T47D (cell line): ENCODE measurements at places on chromosomes 13 and 19.

GRCh38 chr13:99665711-99666110 lies 164.4 kb downstream of the TM9SF2 start:
- DNase-seq, result no peak

- no peak for DNase-seq
These were observed 119.6 kb downstream of the PRR20E start for GRCh38 chr13:57286511-57287098.

DNA sequence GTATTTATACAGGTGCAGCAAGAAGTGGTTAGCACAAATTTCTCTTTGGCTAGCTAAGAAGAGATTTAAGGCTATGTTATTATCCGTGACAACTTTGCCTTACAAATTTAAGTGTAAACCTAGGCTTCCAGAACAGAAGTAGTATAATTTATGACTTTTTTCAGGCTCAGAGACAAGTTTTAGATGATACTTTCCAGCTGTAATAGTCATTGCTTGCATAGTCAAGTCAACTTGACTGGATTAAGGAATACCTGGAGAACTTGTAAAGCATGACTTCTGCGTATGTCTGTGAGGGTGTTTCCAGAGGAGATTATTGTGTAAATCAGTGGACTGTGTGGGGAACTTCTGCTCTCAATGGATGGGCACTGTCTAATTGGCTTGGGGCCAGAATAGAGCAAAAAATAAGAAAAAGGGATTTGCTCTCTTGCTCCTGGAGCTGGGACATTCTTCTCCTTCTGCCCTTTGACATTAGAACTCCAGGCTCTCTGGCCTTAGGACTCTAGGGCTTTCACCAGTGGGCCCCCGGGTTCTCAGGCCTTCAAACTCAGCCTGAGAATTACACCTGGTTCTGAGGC lies 33.0 kb downstream of the CYSLTR2 start:
- no peak for DNase-seq

DNA sequence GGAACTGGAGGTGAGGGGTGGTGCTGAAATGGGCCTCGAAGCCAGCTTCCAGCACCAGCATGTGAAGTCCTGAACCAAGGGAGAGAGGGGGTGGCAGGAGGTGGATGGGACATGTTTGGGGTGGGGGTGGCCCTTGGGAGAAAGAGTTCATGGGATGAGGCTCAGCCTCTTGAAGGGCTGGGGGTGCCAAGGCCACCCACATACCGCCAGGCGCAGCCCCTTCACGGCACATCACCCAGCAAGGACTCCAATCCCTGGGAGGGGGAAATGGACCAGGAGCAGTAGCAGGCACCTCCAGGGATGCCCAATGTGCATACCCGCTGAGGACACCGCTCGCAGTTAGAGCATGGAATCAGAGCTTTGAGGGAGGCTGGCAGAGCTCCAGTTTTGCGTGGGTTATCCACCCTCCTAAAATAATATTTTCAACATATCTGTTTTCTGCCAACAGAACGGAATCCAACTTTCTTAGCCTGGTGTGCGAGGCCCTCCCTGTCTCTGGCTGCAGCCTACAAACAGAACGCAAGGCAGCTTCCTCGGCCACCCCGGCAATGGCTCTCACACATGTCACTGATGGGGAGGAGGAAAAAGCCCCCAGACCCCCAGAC lies 140.5 kb upstream of the VSTM2B start:
- DNase-seq, result no peak

- DNase-seq, result no peak
These were observed 635.7 kb downstream of the UQCRFS1 start for GRCh38 chr19:28577233-28577632.

GRCh38 chr13:91302111-91302510 lies 45.4 kb upstream of the MIR17HG start:
- DNase-seq, result no peak

DNA sequence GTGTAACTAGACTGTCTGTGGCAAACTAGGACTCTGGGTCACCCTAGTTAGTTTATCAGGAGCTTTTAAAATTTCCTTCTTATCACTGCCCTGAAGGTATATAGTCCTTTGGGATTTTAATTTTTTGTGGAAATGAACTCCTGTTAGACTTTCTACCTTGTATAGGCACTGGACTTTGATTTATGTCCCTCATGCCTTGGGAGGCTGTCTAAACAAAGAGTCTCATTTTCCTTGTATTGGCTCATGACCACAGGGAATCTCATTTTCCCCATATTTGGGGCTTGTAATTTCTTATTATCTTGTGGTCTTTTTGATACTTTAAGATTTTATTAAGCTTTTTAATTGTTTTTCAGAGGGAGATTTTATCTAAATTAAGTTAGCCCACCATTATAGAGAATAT lies 21.4 kb downstream of the KCTD4 start:
- no peak for DNase-seq

DNA sequence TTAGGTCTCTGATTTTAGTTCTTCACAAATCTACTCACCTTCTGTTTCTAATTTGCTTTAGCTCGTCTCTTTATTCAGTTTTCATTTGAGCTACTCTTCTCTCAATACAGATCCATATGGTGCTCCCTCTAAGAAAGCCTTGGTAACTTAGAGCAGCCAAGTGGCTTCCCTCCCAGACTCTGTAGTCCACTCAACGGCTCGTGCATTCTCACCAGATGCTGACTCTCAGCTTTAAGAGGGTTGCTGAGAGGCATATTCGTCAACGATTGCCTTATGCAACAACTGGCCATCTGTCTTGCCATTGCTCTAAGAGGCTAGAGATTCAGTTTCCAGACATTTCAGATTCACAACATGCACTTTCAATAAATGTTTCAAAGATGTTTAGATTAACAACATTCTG lies 785.8 kb upstream of the SLC10A2 start:
- no peak for DNase-seq

- no peak for DNase-seq
These were observed 9.6 kb downstream of the PRR22 start for GRCh38 chr19:5774921-5775320.

DNA sequence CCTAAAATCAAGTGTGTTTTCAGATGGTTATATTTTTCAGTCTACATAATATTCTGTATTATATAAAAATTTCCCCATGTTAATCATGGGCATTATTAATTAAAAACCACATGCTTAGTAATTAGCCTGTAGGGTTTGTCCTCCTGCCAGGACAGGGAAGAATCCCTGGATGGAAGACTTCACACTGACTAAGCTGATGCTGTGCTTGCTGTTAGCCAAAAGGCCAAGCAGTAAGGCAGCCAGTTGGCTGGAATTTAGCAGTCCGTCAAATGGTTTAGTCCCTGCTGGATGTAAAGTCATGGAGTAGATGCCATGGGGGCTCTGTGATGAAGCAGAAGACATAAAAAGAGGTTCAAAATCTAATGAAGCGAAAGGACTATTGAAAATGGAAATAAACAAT lies 168.0 kb upstream of the OBI1 start:
- no peak for DNase-seq

DNA sequence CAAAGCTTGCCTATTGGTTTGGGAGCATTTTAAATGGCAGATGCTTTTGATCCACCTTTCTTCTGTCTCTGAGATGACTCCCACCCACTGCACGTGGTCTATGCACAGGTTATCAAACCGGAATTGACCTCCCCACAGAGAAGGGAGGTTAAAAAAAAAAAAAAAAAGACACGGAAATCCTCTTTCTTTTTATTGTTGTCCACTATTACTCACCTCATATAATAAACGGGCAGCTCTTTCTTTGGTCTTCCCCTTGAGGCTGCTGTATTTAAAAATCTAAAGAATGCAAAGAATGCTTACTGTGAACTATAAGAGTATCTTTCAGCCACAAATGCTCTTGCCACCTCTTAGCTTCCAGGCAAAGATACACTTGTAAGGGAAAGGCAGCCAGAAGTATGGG lies 329.7 kb downstream of the NDFIP2 start:
- DNase-seq, result peak; percentile 7

GRCh38 chr19:36939153-36939552 lies 23.0 kb downstream of the ZNF568 start:
- DNase-seq, result peak; percentile 13
